Immature natural killer cell (primary cell): ENCODE measurements at places on chromosomes 6 and 20.
A peak's percentile ranks its signal among the peaks of the same experiment; 100 is the strongest.

GRCh38 chr6:45428727-45429126, 51.0 kb upstream of the SUPT3H start:
- peaks cover 2% of the 10 kb centered on the region for H3K27me3 ChIP-seq
- DNase-seq, result no peak
- no peaks in the 10 kb centered on the region for H3K36me3 ChIP-seq
- H3K4me1 ChIP-seq, result peaks cover 78% of the 10 kb centered on the region
- H3K27ac ChIP-seq, result no peak overlapping the region

DNA sequence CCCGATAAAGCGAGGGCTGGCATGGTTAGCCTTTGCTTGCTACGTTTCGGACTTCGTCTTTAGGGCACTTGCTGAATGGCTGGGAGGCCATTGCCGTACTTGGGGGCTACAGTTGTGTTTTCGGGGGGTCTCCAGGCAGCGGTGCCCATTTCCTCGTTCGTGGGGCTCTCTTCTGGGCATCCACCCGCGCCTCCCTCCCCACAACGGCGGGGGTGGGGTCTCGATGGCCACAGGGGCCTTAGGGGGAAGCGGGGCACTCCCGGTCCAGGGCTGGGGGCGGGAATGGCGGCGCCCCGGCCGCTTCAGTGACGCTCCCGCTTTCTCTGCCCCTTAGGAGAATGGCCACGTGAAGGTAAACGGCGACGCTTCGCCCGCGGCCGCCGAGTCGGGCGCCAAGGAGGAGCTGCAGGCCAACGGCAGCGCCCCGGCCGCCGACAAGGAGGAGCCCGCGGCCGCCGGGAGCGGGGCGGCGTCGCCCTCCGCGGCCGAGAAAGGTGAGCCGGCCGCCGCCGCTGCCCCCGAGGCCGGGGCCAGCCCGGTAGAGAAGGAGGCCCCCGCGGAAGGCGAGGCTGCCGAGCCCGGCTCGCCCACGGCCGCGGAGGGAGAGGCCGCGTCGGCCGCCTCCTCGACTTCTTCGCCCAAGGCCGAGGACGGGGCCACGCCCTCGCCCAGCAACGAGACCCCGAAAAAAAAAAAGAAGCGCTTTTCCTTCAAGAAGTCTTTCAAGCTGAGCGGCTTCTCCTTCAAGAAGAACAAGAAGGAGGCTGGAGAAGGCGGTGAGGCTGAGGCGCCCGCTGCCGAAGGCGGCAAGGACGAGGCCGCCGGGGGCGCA, 2.4 kb downstream of the MARCKS start:
- H3K27me3 ChIP-seq, result peaks cover 26% of the 10 kb centered on the region
- DNase-seq, result no peak
- H3K4me1 ChIP-seq, result peaks cover 7% of the 10 kb centered on the region
- H3K4me3 ChIP-seq, result peak overlapping the region; percentile 67
- H3K27ac ChIP-seq, result no peak overlapping the region

GRCh38 chr20:48035961-48036731, 250.9 kb upstream of the SULF2 start:
- H3K36me3 ChIP-seq, result no peaks in the 10 kb centered on the region
- H3K27ac ChIP-seq, result no peak overlapping the region
- no peak overlapping the region for H3K4me3 ChIP-seq

DNA sequence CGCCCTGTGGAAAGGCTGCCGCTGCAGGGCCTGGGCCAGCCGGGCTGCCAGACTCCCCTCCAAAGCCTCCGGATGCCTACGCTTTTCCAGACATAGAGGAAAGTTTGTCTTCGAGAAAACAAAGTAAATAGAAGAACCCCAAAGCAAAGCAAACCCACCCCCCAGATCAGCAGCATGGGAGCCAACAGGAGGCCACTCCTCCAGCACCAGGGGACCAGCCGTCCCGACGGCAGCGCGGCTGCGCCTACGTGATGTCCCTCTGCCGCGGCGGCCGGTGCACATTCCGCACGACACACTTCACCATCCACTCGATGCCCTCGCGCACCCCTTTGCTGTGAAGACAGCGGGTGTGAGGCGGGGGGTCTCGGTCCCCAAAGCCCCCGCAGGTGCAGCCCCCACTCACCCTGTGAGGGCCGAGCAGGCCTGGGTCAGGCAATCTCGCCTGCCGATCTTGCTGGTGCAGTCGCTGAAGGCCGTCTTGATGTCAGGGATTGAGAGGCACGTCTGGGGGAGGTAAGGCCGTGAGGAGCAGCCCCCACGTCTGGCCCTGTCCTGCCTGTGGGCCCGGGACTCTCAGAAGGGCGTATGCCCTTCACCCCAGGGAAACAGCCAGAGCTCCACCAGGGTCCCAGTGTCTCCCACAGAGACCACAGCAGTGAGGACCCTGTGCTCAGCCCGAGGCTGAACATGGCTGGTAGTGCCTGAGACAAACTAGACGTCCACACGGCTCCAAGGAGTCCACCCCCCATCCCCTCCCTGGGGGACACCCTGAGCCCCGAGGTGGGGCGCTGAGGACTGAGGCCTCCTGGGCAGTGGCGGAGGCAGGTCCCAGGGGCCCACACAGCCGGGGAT, 4.0 kb downstream of the TNFRSF6B start:
- no peaks in the 10 kb centered on the region for H3K36me3 ChIP-seq
- H3K27ac ChIP-seq, result no peak overlapping the region
- no peak for DNase-seq
- H3K27me3 ChIP-seq, result peaks cover 7% of the 10 kb centered on the region
- H3K4me3 ChIP-seq, result no peak overlapping the region

GRCh38 chr6:150877928-150878327, 12.4 kb downstream of the MTHFD1L start:
- H3K27me3 ChIP-seq, result peaks cover 1% of the 10 kb centered on the region
- no peak overlapping the region for H3K27ac ChIP-seq
- H3K4me3 ChIP-seq, result no peak overlapping the region
- DNase-seq, result no peak
- H3K4me1 ChIP-seq, result no peaks in the 10 kb centered on the region
- H3K36me3 ChIP-seq, result no peaks in the 10 kb centered on the region

GRCh38 chr6:160022101-160022500, 53.2 kb downstream of the IGF2R start:
- H3K4me3 ChIP-seq, result no peak overlapping the region
- H3K36me3 ChIP-seq, result peaks cover 12% of the 10 kb centered on the region
- H3K27me3 ChIP-seq, result no peaks in the 10 kb centered on the region
- peak overlapping the region; percentile 27 for H3K27ac ChIP-seq
- H3K4me1 ChIP-seq, result peaks cover 22% of the 10 kb centered on the region
- DNase-seq, result no peak

DNA sequence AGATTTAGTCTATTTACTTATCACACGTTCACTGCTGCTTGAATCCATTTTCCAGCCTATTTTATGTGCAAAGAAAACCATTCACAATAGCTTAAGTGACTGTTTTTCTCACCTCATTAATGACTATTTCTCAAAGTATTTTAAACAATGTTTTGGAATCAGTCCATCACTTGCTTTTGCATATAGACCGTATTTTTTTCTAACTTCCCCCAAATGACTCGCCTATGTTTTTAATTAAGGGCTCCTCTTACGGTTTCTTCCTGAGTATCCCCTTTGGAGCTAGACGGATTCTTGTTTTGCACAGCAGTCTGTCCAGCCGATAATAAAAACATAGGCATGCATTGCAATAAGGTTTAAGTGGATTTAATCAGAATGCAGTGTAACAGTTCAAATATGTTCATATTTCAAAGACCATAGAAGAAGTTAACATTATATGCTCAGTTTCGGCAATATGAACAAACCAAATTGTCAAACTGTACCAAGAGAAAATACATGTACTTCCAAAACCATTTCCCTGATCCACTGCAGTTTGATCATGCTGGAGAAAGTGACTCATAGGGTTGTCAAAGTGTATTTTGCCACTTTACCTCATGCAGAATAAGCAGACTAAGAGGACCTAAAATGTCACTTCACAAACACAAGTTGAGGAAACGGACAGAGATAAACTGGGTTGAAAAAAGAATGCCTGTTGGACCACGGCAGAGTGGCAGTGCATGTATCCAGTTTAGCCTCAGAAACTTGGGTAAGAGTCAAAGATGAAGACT, 66.4 kb downstream of the HMGN3 start:
- H3K27ac ChIP-seq, result no peak overlapping the region
- no peaks in the 10 kb centered on the region for H3K36me3 ChIP-seq
- H3K4me1 ChIP-seq, result no peaks in the 10 kb centered on the region

- peaks cover 6% of the 10 kb centered on the region for H3K4me1 ChIP-seq
- no peak for DNase-seq
- no peak overlapping the region for H3K4me3 ChIP-seq
- H3K27me3 ChIP-seq, result no peaks in the 10 kb centered on the region
These were observed 95.2 kb downstream of the JAG1 start for GRCh38 chr20:10578607-10579006.

- H3K36me3 ChIP-seq, result no peaks in the 10 kb centered on the region
- no peak overlapping the region for H3K27ac ChIP-seq
- peaks cover 60% of the 10 kb centered on the region for H3K4me1 ChIP-seq
- peak overlapping the region; percentile 57 for H3K4me3 ChIP-seq
- peak; percentile 44 for DNase-seq
- peaks cover 12% of the 10 kb centered on the region for H3K27me3 ChIP-seq
These were observed 44.5 kb downstream of the RBM38 start for GRCh38 chr20:57435498-57436222.

- H3K27me3 ChIP-seq, result peaks cover 7% of the 10 kb centered on the region
- peak; percentile 80 for DNase-seq
- no peak overlapping the region for H3K27ac ChIP-seq
- no peak overlapping the region for H3K4me3 ChIP-seq
- peaks cover 12% of the 10 kb centered on the region for H3K4me1 ChIP-seq
- H3K36me3 ChIP-seq, result peaks cover 4% of the 10 kb centered on the region
These were observed 773 bp upstream of the AHI1 start for GRCh38 chr6:135498185-135498841.

DNA sequence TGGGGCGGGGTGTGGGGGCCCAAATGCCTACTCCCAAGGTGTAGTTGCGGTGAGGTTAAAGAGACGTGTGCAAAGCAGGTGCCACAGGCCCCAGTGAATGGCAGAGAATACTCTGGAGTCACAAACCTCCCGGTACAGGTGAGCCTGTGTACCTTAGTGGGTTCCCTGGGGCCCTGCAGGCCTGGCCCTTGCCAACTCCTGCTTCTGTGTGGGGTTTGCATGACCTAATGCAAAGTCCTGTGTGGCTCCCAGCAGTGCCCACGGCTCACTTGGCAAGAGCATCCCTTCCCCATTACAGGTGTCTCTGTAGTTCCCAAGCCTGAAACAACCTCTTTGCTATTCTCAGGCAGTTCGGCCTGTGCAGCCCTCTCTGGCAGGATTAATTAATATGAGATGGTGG, 17.5 kb downstream of the SPDEF start:
- H3K4me3 ChIP-seq, result no peak overlapping the region
- no peaks in the 10 kb centered on the region for H3K27me3 ChIP-seq
- no peaks in the 10 kb centered on the region for H3K4me1 ChIP-seq
- no peak for DNase-seq
- no peak overlapping the region for H3K27ac ChIP-seq
- no peaks in the 10 kb centered on the region for H3K36me3 ChIP-seq

DNA sequence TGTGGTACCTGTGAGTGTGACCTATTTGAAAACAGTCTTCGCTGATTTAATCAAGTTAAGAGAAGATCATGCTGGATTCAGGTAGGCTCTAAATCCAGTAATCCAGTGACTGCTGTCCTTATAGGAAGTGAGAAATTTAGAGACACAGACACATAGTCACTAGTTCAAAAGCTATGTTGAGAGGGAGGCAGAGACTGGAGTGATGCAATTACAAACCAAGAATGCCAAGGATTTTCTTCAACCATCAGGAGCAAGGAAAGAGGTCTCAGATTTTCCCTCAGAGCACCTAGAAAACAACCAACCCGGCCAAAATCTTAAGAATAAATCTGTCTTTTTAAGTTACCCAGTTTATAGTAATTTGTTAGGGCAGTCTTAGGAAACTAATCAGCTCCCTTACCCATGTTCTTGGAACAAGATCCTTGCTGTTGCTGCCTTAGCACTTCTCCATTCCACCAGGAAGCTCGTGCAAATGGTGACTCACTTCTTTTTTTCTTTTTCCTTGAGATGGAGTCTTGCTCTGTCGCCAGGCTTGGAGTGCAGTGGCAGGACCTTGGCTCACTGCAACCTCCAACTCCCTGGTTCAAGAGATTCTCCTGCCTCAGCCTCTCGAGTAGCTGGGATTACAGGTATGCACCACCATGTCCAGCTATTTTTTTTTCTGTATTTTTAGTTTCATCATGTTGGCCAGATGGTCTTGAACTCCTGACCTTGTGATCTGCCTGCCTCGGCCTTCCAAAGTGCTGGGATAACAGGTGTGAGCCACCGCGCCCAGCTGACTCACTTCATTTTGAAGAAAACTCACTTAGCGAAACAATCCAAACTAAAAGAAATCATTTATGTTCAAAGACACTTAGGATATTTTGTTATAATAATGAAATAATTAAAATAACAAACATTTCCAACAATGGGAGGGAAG, 34.4 kb upstream of the ZNF184 start:
- peaks cover 54% of the 10 kb centered on the region for H3K27me3 ChIP-seq
- peaks cover 30% of the 10 kb centered on the region for H3K4me1 ChIP-seq
- H3K4me3 ChIP-seq, result no peak overlapping the region
- no peak overlapping the region for H3K27ac ChIP-seq

GRCh38 chr6:89432875-89433251, at the start of gene ANKRD6:
Gene ANKRD6, plus strand, starts transcription at chr6:89433152. Its CDS starts 133,825 bp downstream, at chr6:89566977.
- peaks cover 11% of the 10 kb centered on the region for H3K27me3 ChIP-seq
- H3K4me3 ChIP-seq, result peak within 1 kb of the TSS; percentile 85
- H3K27ac ChIP-seq, result peak within 1 kb of the TSS; percentile 62
- peak; percentile 83 for DNase-seq

DNA sequence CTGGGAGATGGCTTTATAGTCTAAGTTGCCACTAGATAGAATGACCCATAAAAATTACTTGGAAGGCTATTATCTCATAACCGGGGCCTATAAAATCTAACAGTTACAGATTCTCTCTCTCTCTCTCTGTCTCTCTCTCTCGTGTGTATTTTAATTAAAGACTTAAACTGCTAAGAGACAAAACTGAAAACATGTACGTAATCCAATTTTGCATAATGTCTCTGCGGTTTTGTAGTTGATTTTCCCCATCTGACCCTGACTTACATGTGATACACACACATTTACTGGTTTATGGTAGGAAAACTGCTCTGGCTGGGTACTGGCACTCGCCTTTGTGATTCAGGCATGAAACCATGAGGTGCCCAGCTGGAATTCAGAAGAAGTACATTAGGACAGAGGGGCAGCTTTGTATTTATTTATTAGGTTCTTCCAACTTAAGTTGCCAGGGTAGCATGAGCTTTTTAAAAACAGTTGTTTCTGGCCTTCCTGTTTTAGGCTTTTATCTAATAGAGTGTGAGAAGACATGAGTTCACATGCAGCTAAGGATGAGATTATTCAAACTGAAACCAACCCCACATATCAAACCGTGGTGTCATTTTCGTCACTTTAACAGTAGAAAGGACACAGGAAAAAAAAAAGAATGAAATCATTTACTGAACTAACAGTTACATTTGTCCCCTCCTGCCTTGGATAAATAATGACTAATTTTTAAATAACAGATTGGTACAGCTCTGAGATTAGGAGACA, 182.5 kb downstream of the GMPR start:
- H3K27ac ChIP-seq, result peak overlapping the region; percentile 99
- H3K4me1 ChIP-seq, result peaks cover 34% of the 10 kb centered on the region
- DNase-seq, result peak; percentile 76
- H3K4me3 ChIP-seq, result peak overlapping the region; percentile 76
- H3K36me3 ChIP-seq, result no peaks in the 10 kb centered on the region
- H3K27me3 ChIP-seq, result peaks cover 8% of the 10 kb centered on the region
